ENCODE measurements at places on chromosomes 6 and 20.
A peak's percentile ranks its signal among the peaks of the same experiment; 100 is the strongest.

GRCh38 chr20:13401596-13401995 is 180.5 kb downstream of the ISM1 start:
- peak; percentile 34 for DNase-seq

GRCh38 chr6:43676962-43677606 is 10.5 kb downstream of the MRPS18A start:
- DNase-seq, result no peak

DNA sequence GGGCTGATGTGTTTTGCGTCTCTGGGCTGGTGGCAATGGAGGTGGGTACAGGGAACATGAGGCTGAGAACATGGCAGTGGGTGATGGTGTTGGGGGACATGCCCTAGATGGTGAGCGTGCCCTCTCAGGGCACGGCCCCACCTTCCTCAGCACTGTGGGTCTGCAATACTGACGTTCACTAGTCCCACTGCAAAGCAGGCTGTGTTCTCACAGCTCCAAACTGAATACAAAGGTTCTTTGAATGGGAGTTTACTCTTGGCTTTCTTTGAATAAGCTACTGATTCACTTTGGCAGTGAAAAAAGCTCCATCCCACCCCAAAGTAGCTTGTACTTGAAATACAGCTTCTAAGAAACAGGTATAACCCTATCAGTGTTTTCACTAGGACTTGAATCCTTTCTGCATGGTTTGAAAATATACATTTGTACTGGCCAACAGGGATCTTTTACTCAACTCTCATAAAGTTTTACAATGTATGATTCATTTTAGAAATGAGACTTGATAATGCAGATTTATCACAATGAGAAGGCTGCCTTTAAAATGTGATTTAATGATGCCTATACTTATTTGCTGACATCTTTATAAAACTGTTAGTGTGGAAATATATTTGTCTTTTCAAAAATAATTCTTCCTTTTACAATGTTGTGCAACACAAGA is 400.7 kb downstream of the ZFAND3 start:
- DNase-seq, result no peak

- DNase-seq, result no peak
These were observed 46.1 kb upstream of the CCN6 start for GRCh38 chr6:112007805-112008204.

DNA sequence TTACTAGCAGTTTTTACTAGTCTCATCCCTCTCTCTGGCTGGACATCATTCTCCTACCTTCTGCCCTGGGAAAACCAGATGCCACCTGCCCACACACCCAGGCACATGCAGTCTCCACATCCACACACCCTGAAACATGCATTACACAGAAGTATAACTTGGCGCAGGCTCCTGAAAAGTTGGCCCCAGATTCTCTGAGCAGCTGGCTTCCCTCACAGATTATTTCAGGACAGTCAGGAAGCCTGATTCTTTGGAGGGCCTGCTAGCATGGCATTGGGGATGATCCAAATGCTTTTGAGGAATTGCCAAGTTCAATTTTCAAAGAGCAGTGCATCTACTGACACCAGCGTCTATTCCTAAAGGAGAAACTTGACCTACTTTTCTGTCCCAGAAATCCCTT is 27.8 kb upstream of the KIF16B start:
- DNase-seq, result no peak

- peak; percentile 48 for DNase-seq
These were observed 31.5 kb upstream of the TGM2 start for GRCh38 chr20:38196592-38196991.

GRCh38 chr6:20266851-20267608 is 54.8 kb upstream of the MBOAT1 start:
- DNase-seq, result peak; percentile 77

DNA sequence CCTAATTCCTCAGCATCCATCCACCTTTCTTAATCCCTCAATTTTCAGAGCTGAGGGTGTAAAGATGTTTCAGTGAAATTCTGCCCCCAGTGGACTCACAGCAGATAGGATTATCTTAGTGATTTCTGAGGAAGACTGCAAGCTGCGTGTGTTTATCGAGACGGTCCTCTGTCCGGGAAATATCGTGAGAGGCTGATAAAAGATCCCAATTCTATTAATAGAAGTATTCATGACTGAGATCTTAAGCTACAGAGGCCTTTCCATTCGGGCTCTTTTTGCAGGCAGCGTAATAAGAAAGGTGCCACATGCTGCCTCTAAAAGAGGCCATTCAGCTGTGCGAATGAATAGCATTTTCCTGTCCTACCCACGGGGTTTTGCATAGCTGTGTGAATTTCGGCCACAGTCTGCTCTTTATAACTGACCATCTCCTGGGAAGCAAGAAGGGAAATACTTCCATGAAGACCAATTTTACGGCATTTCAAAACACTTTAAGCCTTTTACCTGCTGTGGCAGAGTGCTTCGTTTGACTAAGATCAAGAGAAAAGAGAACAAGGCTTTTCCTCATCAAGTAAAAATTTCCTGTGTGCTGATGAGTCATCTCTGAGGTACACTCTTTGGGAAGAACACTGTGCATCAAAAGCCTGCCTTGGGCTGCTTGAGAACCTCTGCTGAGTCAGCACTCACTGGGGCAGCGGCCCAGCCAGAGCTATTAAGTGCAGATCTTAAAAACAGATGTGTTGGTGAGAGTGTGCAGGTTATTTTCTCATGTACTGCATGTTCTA is 208.8 kb downstream of the ARHGAP18 start:
- DNase-seq, result peak; percentile 97

GRCh38 chr6:42278131-42278853 is 60.6 kb upstream of the MRPS10 start:
- no peak for DNase-seq

- peak; percentile 75 for DNase-seq
These were observed 24.1 kb upstream of the ROS1 start for GRCh38 chr6:117449549-117450439.

GRCh38 chr20:20253744-20254330 is 114.1 kb upstream of the INSM1 start:
- no peak for DNase-seq

GRCh38 chr20:51374456-51374830 is 168.1 kb downstream of the NFATC2 start:
- DNase-seq, result no peak

GRCh38 chr20:54587408-54587807 is 112.0 kb downstream of the DOK5 start:
- no peak for DNase-seq

DNA sequence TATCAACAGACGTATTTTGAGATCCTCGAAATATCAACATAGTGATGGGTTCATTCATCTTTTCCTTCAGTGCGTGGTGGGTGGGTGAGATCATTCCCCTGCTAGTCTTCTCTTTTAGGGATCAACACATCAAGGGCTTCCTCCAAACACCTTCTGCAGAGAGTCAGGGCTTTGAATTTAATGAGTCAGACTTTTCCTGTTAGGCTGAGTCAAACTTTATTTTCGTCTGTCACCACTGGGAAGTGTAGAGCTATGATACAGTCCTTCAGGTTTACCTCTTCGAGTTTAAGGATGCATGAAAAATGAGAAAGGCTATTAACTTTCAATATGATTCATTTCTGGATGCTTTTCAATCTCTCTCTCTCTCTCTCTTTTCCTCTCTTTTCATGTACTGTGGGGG is 189.1 kb downstream of the BMP2 start:
- DNase-seq, result peak; percentile 96

DNA sequence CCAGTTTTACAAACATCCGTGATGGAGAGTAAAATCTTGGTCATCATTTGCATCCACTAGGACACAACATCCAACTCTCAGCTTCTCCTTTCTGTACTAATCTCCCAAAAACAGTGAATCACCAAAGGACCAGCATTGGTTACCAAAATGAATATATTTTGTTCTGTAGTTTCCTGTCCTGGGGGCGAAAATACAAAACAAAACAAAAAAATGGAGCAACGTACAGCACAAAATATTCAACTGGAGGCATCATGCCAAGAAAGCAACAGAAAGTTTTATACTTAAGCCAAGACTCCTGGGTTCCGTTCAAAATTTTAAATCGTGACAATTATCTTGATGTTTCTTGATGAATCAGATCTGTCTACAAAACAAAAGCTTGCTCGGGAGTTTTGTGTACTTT is 126.6 kb upstream of the CCDC28A start:
- peak; percentile 18 for DNase-seq

GRCh38 chr20:50342638-50343102 is 152.0 kb downstream of the CEBPB start:
- no peak for DNase-seq

GRCh38 chr20:17733767-17734304 is 34.1 kb downstream of the BANF2 start:
- DNase-seq, result no peak

- no peak for DNase-seq
These were observed 17.4 kb downstream of the COL20A1 start for GRCh38 chr20:63310265-63310991.

GRCh38 chr6:5761370-5761769 is 245.4 kb downstream of the NRN1 start:
- no peak for DNase-seq

Measured in bronchial epithelial cell (primary cell).